WTC11 (cell line): ENCODE measurements at places on chromosomes 1 and 21.

GRCh38 chr1:240739139-240739538, 127.2 kb upstream of the GREM2 start:
- no peak overlapping the region for H3K27ac ChIP-seq
- H3K4me1 ChIP-seq, result peaks cover 18% of the 10 kb centered on the region
- H3K4me3 ChIP-seq, result no peak overlapping the region
- H3K27me3 ChIP-seq, result no peaks in the 10 kb centered on the region

GRCh38 chr1:196423612-196424011, 184.6 kb downstream of the KCNT2 start:
- peaks cover 11% of the 10 kb centered on the region for H3K36me3 ChIP-seq
- peaks cover 12% of the 10 kb centered on the region for H3K4me1 ChIP-seq
- no peak overlapping the region for H3K4me3 ChIP-seq
- H3K27me3 ChIP-seq, result no peaks in the 10 kb centered on the region
- no peak overlapping the region for H3K27ac ChIP-seq
- no peak for DNase-seq

- no peaks in the 10 kb centered on the region for H3K27me3 ChIP-seq
- H3K27ac ChIP-seq, result no peak overlapping the region
- peak; percentile 58 for DNase-seq
- H3K4me3 ChIP-seq, result no peak overlapping the region
- no peaks in the 10 kb centered on the region for H3K36me3 ChIP-seq
Observed at GRCh38 chr21:30340714-30341573, 3.5 kb upstream of the KRTAP27-1 start.

- no peak for DNase-seq
- H3K27ac ChIP-seq, result no peak overlapping the region
- no peak overlapping the region for H3K4me3 ChIP-seq
- no peaks in the 10 kb centered on the region; the same call in 1 of the 2 replicates for H3K36me3 ChIP-seq
- H3K27me3 ChIP-seq, result no peaks in the 10 kb centered on the region
Observed at GRCh38 chr1:87939444-87939843, 610.8 kb downstream of the LMO4 start.

DNA sequence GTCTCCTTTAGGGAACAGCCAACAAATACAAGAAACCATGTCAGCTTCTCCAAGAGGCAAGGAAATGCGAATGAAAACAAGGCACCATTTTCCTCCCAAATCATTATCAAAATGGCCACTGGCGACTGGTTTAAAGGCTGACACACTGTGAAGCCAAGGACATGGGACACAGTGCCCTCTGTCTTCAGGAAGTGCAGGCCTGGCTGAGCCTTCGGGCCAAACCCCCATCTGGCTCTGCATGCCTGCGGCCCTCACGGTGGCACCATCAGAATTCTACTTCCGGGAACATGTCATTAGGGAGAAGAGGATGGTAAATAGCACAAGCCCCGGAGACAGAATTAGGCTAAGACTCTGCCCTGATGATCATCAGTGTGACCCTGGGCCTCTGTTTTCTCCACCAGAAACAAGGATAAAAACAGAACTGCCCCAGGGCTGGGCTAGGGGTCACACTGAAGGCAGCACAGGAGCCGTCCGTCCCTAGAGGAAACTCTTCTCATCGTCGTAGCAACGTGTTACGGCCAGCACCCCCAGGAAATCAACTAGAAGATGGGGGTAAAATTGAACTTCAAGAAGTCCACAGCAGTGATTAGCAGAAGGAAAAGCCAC, 103.5 kb downstream of the NPHP4 start:
- H3K4me3 ChIP-seq, result no peak overlapping the region
- peak overlapping the region; percentile 45; the same call in 1 of the 2 replicates for H3K27ac ChIP-seq
- H3K36me3 ChIP-seq, result peaks cover 8% of the 10 kb centered on the region
- H3K27me3 ChIP-seq, result peaks cover 2% of the 10 kb centered on the region; the same call in 1 of the 2 replicates
- H3K4me1 ChIP-seq, result no peaks in the 10 kb centered on the region; the same call in 1 of the 2 replicates
- no peak for DNase-seq

DNA sequence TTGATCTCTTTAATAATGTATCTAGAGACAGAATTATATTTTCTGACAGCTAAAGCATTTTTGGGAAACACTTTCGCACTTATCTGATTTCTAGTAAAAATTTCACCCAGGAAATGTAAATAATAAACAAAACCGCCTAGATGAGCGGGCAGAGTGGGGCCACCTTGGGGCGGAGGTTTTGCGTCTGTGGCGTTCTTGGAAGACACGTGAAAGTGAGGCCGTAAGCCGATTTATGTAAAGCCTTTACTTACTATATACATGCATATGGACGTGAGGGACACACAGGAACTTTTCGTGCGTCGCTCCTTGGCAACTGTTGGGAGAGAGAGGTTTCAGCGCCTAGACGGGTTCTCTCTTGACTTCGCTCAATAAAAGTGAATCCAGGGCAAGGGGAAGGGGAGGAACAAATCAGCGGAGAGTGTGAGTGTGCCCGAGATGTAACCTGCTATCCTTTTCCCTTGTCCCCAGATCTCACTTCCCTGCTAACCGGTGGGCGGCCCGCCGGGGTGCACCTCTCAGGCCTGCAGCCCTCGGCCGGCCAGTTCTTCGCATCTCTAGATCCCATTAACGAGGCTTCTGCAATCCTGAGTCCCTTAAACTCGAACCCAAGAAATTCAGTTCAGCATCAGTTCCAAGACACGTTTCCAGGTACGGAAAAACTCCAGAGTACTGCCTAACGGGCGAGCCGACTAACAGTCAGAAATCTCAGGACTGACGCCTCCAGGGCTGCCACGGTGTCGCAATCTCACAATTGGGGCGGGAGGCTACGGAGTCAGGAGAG, 1.7 kb downstream of the HLX start:
- H3K4me3 ChIP-seq, result peak overlapping the region; percentile 57
- DNase-seq, result no peak
- peaks cover 100% of the 10 kb centered on the region for H3K27me3 ChIP-seq
- peaks cover 72% of the 10 kb centered on the region for H3K4me1 ChIP-seq

- H3K4me3 ChIP-seq, result no peak overlapping the region
- no peaks in the 10 kb centered on the region for H3K36me3 ChIP-seq
- H3K27me3 ChIP-seq, result peaks cover 28% of the 10 kb centered on the region
- peaks cover 14% of the 10 kb centered on the region for H3K4me1 ChIP-seq
- DNase-seq, result no peak
Observed at GRCh38 chr1:179812501-179813292, 64.9 kb downstream of the TOR1AIP2 start.

DNA sequence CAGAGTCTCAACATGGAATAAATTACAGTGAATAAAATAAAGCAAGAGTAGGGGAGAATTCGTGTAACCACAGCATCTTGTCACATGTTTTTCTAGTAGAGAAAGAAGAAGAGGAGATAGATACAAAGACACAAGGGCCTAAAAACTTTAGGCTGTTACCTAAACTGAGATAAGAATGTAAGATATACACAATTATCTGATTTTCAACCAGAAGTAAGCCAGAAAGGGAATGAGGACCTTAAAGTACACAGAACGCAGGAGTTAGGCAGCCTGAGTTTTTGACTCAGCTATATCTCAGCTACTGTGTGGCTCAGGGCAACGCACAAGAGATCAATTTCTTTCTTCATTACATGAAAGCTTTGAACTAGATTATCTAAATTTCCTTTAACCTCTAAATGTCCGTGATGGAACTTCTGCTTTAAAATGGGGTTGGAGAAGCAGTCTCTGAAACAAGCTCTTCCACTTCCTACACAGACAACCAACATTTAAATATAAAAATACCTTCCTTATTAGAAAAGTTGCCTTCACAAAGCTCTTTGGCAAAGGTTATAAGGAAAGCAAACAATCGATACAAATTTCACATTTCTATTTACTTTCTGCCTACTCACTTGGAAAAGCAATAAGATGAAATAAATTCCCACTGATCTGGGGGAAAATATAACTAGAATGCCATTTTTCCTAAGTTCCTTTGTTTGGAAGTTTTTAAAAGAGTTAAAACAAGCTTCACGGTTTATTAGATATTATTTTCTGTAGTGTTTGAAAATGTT, 5.2 kb upstream of the RGS13 start:
- no peak overlapping the region for H3K4me3 ChIP-seq
- DNase-seq, result no peak
- no peaks in the 10 kb centered on the region for H3K36me3 ChIP-seq
- no peaks in the 10 kb centered on the region for H3K27me3 ChIP-seq

DNA sequence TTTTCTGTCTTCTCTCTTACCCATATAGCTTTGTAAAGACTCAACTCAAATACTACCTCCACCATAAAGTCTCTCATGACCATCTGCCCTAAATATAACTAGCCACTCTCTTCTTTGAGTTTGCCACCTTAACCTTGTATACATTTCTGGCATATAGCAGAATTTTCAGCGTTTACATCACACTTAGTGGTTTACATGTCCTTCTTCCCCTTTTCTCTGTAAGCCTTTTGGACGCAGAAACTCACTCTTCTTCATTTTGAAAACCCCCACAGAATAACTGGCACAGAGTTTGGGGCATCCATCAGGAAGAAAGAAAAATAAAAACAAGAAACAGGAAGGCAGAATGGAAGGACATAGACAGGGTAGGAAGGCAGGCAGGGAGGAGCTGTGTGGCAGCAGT, 131.8 kb upstream of the DUSP10 start:
- peaks cover 7% of the 10 kb centered on the region for H3K4me1 ChIP-seq
- no peak overlapping the region for H3K4me3 ChIP-seq
- H3K27ac ChIP-seq, result no peak overlapping the region
- no peak for DNase-seq
- no peaks in the 10 kb centered on the region for H3K27me3 ChIP-seq
- H3K36me3 ChIP-seq, result no peaks in the 10 kb centered on the region
